ENCODE measurements at places on chromosomes 2 and 18.
A peak's percentile ranks its signal among the peaks of the same experiment; 100 is the strongest.

DNA sequence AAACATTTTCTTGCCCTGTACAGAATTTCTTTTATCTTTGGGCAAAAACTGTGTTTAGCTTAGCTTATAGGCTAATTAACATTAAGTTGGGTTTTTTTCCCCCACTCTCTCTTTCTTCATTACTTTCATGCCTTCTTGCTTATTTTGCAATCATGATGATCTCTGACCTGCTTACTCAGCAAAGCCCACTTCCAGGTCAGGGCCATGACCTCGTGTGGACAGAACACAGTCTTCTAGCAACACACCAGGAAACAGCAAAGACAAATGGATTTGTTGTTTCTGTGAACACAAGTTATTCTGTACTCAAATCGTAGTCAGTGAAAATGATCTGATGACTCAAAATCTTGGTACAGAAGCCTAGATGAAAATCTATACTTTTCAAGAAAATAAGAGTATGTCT, 60.7 kb downstream of the SPATS2L start:
- no peak for DNase-seq

GRCh38 chr18:31920277-31920676, 22.7 kb downstream of the TRAPPC8 start:
- no peak for DNase-seq

DNA sequence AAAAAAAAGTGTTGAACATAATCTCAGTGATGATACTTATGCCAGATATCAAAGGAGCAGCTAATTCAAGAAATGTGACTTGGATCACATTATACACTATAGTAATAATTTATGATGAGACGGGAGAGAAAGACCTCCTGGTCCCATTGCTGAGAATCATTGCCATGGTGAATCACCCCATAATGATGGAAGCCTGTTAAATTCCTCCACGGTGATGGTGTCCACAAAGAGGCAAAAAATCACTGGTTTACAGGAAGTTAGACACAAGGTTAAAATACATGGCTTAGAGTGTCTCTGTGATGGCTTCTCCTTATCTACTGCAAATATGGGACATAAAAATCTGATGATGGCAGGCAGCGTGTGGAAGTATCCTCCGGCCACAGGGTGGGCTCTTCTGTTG, 210.0 kb downstream of the CDH2 start:
- no peak for DNase-seq

DNA sequence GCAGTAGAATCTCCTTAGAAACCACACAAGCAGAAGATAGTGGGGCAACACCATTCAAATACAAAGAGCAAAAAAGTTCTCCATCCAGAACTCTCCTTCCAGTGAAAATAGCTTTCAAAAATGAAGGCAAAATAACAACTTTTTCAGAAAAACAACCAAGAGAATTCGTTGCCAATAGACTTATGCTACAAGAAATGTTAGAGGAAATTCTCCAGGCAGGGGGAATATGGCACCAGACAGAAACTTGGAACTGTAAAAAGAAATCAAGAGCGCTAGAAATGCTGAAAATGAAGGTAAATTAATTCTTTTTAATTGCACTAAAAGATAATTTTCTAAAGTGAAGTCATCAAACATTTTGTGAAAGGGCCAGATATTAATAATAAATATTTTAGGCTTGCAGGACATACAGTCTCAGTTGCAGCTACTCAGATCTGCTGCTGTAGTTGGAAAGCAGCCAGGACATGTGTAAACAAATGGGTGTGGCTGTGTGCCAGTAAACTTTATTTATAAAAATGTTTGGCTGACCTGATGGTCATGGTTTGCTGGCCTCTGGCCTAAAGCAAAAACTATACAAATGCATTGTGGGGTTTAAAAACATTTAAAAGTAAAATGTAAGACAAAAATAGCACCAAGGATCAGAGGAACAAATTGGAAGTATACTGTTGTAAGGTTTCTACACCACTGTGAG, 73.7 kb upstream of the TGFA start:
- DNase-seq: no peak

GRCh38 chr2:219973136-219973535, 345.7 kb downstream of the SLC4A3 start:
- no peak for DNase-seq

DNA sequence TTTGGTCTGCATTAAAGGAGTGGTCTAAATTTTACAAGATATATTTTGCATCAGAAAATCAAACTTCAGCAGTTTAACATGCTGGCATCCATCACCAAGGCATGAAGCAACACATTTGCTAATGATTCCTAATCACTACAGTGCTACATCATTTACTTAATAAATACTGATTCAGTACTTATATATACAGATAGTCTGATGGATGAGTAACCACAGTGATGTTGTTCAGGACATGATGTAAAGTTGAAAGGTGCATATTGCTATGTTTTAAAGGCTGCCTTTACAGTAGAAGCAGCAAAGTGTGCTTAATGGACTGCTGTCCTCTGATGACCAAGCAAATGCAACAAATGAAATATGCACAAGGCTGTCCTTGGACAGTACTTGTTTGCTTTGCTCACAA, 11.1 kb downstream of the SUPT7L start:
- no peak for DNase-seq

DNA sequence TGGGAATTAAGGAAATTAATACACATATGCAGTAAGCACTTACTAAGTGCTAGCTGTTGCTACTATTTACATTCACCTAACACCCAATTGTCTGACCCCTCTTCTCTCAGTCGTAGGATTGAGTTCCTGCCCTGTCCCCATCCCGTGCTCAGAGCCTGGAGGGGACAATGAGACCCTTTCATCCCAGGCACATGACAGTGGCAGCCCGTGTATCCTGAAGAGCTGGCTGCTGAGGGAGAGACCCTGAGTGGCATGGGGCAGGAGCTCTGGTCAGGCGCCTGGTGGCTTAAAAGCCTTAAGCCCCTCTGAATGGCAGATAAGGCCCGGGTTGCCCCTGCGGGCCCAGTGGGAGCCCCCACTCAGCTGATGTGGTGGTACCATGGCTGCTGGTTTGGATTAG, 99.0 kb downstream of the DYSF start:
- DNase-seq: no peak

- no peak for DNase-seq
These were observed 79.7 kb downstream of the HS1BP3 start for GRCh38 chr2:20571231-20571630.

DNA sequence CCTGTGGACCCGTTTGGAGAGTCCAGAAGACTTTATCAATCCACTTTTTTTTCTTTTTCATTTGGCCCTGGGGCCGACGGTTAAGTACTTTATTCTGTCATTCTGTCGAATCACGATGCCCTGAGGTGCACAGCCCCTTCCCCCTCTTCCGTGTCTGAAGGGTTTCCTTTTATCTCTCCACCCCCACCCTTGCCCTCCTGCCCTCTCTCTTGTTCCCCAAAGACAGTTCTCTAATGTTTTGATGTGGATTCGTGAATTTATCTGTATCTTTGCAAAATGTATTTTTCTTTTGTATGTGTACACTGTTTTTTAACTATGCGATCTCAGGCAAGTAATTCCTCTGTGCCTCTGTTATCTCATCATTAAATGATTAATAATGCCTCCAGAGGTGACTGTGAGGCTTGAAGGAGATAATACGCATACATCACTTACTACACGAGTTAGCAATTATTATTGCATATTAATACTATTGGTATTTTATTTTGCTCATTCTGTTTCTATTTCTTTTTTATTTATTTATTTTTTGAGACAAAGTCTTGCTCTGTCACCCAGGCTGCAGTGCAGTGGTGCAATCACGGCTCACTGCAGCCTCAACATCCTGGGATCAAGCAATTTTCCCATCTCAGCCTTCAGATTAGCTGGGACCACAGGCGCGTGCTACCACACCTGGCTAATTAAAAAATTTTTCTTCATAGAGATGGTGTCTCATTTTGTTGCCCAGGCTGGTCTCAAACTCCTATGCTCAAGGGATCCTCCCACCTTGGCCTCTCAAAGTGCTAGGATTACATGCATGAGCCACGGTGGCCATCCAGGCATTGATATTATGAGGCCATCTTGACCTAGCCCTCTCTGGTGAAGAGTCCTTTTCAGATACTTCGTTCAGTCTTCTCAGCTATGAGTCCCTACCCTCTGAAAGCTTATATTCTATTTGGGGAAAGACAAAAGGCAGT, 1.4 kb upstream of the CASP8 start:
- peak; percentile 68 for DNase-seq

- DNase-seq: no peak
These were observed 118.5 kb upstream of the ALPP start for GRCh38 chr2:232260075-232260474.

GRCh38 chr2:224036731-224037361, 2.2 kb downstream of the SERPINE2 start:
- DNase-seq: no peak

GRCh38 chr2:238891457-238892203, 43.7 kb downstream of the TWIST2 start:
- no peak for DNase-seq

Measured in OCI-LY7 (cell line).